Esophagus squamous epithelium (tissue), 5 donors: ENCODE measurements at places on chromosomes 1 and 21. TPM values are rescaled to one million over a fixed set of nuclear protein-coding genes. Genes with fewer than 3 reads are reported as not detected.

NPPB gene
- total RNA-seq: not detected

EIF4G3 gene
- 28.3 TPM for total RNA-seq

LRRC53 gene
- not detected for total RNA-seq

GPR153 gene
- 12.3 TPM for total RNA-seq

LCE1C gene
- not detected for total RNA-seq

AVPR1B gene
- not detected for total RNA-seq

FCRL6 gene
- not detected for total RNA-seq

KIF14 gene
- total RNA-seq: 1.9 TPM

GSTM1 gene
- not detected for total RNA-seq
